ENCODE measurements at places on chromosomes 13 and 19.

DNA sequence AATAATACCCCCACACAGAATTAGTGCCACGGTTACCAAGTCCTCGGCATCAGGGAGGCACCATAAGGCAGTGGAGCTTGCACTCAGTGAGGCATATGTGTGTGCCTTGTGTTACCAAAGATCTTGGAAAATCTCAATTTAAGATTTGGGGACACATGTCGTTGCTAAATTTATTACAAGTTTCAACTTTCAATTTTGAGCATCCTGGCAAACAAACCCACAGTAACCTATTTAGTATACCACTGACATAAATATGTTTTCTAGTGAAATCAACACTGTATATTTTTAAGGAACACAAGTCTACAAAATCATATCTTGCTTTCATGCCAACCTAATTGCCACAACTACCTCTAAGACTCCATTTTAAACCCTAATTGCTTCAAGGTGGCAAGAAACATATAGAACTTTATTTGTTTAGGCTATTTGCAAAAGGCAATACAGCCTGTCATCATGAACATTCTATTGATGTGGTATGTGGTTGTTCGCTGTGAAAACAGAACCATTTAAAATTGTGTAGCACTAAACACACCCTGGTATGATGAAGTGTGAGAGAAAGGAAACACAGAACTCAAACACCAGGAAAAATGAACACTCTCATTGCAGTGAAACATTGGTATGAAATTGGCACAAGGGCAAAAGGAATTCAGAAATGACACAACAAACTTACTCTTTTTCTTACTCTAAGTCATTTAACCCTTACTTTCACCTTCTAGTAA, 531.1 kb downstream of the IRS2 start:
- no peaks in the 10 kb centered on the region for H3K4me1 ChIP-seq
- no peak for DNase-seq
- no peaks in the 10 kb centered on the region for H3K27me3 ChIP-seq
- no peak overlapping the region for H3K4me3 ChIP-seq
- H3K36me3 ChIP-seq: no peaks in the 10 kb centered on the region

DNA sequence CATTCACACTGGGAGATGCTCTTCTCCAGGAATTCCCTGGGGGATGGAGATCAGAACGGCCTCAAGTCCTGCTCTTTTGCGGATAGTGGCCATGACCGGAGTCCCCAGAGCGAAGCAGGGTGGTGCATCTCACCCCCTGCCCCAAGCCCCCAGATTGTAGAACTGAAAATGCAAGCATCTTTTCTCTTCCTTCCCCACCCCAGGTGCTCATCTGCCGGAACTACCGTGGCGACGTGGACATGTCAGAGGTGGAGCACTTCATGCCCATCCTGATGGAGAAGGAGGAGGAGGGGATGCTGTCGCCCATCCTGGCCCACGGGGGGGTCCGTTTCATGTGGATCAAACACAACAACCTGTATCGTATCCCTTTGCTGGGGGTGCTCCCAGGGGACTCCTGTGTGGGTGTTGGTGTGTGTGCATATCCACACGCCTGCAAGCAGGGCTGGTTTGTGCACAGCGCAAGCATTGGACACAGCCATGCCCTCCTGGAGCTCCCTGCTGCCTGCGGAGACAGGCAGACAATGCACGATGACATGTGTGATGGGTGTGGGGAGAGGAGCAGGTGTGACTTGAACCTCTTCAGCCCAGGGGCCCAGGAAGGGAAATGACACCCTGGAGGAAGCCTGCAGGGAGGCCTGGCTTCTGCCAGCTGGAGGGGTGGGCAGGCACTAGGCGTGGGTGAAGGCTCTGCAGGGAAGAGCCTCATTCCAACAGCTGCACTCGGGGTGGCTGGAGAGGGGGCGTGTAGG, 5.7 kb downstream of the AP1M1 start:
- H3K36me3 ChIP-seq: no peaks in the 10 kb centered on the region
- H3K27me3 ChIP-seq: no peaks in the 10 kb centered on the region
- H3K4me1 ChIP-seq: peaks cover 1% of the 10 kb centered on the region
- no peak for DNase-seq
- no peak overlapping the region for H3K4me3 ChIP-seq

DNA sequence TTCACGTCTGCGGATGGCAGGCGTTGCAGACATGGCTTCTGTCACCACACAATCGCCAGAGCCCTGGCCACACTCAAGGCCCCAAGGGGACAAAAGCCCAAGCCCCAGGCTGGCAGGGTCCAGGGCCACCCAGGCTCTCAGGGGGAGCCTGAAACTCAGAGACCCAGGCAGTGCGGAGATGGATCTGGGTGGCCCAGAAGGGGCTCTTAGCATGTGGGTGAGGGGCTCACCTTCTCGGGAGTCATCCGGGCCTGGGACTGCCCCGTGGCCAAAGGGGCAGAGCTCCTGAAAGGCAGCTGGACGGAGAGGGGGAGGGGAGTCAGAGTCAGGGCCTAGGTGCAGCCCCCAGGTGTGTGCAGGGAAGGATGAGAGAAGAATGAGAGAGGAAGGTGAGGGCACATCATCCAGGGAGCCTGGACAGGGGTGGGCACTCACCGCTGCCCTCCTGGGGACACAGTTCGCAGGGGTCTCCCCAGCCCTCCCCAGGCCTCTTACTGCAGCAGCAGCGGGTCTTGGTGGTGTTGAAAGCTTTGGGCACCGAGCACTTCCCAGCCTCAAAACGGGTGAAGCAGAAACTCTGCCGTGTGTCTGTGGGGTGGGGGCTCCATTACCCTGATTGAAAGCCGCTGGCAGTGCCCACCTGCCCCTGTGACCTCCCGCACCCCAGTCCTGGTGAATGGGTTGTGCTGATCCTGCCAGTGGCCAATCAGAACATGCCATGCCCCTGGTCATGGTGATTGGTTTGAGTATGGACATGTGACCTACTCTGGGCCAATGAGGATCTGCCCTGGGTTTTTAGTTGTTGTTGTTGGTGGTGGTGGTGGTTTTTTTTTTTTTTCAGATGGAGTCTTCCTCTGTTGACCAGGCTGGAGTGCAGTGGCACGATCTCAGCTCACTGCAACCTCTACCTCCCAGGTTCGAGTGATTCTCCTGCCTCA, 37.4 kb downstream of the CCL25 start:
- H3K27me3 ChIP-seq: no peaks in the 10 kb centered on the region
- peak; percentile 59 for DNase-seq
- H3K27ac ChIP-seq: no peak overlapping the region
- H3K36me3 ChIP-seq: peaks cover 19% of the 10 kb centered on the region
- no peak overlapping the region for H3K4me3 ChIP-seq
- H3K4me1 ChIP-seq: no peaks in the 10 kb centered on the region

DNA sequence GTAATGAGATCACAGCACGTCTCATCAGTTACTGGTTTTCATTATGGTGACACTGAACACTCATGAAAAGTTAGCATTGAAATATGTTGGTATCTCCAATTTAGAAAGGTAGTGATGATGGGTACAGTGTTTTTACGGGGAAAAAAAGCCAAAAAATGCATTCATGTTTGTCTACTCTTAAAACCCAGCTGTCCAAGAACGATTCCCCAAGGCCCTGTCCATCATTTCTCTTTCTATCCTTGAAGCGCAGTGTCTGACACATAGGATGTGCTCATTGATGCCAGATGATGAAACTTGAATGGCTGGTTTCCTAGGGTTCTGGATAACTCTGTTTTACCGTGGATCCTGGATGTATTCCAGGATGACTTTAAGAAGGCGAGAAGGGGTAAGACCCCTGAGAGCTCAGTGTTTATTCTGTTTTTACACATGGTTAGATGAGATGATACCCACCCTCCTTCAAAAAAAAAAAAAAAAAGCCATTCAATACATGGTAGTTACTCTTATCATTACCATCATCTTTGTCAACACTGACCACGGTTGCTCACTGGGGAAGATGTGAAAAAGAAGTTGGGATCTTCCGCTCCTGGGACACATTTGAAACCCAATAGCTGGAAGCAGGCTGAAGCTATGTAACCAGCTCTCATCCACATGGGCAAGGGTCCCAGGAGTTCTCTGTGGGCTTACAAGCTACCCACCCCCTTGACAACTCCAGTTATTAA, 22.5 kb downstream of the SERP2 start:
- DNase-seq: peak; percentile 59
- H3K4me3 ChIP-seq: no peak overlapping the region
- H3K4me1 ChIP-seq: peaks cover 17% of the 10 kb centered on the region
- H3K36me3 ChIP-seq: no peaks in the 10 kb centered on the region
- peak overlapping the region; percentile 95 for H3K27ac ChIP-seq

- no peaks in the 10 kb centered on the region for H3K4me1 ChIP-seq
- no peak overlapping the region for H3K4me3 ChIP-seq
- no peak for DNase-seq
- no peaks in the 10 kb centered on the region for H3K27me3 ChIP-seq
- H3K36me3 ChIP-seq: no peaks in the 10 kb centered on the region
Measured at GRCh38 chr13:19685034-19685433, 51.6 kb downstream of the MPHOSPH8 start.

DNA sequence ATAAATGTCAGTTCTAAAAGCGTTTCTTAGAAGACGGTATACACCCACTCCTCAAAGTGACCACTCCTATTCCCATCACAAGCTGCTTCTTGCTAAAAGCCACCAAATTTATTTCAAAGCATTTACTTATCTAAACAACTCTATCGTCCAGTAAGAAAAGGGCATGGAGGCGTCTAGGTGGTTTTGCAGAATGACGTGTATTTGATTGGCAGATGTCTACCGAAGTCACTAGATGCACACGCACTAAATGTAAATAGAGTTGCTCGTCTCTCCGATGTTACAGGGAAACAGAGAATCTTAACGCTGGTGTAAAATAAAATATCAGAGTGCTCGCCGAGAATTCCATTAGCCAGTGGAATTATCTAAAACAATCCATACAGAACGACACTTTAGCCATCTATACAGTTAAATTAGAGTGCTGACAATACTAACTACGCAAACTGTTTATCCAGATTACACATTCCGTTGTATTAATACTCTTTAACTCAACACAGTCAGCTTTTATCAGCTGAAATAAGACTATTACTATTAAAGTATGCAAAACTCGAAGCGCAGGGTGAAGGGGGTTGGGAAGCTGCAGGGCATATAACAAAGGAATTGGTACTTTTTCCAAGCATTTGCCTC, 1.9 kb downstream of the KLF12 start:
- no peaks in the 10 kb centered on the region for H3K36me3 ChIP-seq
- H3K27ac ChIP-seq: no peak overlapping the region

- H3K4me1 ChIP-seq: no peaks in the 10 kb centered on the region
- no peak for DNase-seq
- no peak overlapping the region for H3K27ac ChIP-seq
- no peaks in the 10 kb centered on the region for H3K36me3 ChIP-seq
- H3K4me3 ChIP-seq: no peak overlapping the region
Measured at GRCh38 chr13:50162567-50162966, 147.3 kb downstream of the KCNRG start.

DNA sequence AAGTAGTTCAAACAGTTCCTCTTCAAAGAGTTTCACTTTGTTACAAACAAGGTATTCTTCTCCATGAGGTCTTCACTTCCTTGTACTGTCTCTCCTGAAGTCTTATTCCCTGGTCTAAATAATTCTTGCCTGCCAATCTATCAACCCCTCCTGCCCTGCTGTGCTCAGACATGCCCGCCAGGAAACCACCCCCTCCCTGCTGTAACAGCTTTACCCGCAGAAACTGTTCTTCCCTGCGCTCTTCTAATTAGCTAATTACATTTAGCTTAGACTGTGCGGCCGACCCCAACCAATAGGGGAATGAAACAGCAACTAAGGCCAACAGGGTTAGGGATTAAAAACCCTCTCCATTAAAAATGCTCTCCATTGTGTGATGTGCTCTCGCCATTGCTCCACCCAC, 46.7 kb downstream of the ZNF846 start:
- H3K36me3 ChIP-seq: no peaks in the 10 kb centered on the region
- no peaks in the 10 kb centered on the region for H3K27me3 ChIP-seq
- H3K27ac ChIP-seq: no peak overlapping the region
- no peaks in the 10 kb centered on the region for H3K4me1 ChIP-seq

DNA sequence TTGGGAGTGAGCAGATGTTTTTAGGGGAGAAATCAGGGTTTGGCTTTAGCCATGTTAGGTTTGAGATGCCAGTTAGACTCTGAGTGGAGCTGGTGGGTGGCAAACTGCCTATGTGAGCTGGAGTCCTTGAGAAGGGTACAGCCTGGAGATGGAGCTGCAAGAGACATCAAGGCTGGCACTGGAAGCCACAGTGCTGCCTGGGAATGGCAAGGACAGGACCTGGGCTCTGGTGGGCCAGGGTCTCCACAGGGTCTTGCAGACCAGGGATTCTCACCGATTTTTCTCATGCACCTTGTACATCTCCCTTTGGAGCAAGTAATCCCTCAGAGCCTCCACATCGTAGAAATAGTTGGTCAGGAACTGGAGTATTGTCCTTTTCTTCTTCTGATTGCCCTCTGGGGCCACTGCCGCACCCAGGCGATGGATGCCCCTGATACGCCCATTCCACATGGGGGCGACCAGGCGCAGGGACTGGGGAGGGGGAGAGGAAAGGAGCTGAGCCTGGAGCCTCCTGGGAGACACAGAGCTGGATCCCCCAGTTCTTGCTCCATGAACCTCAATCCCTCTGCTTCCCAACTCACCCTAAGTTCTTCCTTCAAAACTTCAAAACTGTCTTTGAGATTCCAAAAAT, 1.7 kb downstream of the DMAC2 start:
- H3K4me1 ChIP-seq: no peaks in the 10 kb centered on the region
- no peak for DNase-seq
- H3K27ac ChIP-seq: no peak overlapping the region
- no peaks in the 10 kb centered on the region for H3K27me3 ChIP-seq
- H3K4me3 ChIP-seq: no peak overlapping the region

DNA sequence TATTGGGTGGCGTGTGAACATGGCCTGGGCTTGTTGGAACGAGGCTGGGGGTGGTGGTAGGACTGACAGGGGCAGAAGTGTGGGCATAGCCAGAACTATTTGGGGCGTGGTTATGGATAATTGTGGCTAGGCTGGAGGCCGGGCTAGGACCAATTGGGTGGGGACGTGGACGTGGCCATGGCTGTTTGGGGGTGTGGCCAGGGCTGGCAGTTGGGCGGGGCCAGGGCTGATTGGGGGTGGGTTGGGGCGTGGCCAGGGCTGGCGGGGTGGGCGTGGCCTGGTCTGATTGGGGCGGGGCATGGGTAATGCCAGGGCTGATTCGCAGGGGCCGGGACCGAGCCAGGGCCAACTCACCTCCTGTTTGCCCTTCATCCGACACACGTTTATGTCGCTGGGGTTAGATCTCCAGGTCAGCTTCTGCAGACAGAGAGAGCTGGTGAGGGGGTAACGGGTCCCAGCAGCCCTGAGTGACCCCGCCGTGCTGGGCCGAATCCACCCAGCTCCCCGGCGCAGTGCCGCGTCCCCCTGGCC, 2.8 kb downstream of the SEMA6B start:
- no peaks in the 10 kb centered on the region for H3K27me3 ChIP-seq
- no peak overlapping the region for H3K27ac ChIP-seq
- H3K36me3 ChIP-seq: no peaks in the 10 kb centered on the region

DNA sequence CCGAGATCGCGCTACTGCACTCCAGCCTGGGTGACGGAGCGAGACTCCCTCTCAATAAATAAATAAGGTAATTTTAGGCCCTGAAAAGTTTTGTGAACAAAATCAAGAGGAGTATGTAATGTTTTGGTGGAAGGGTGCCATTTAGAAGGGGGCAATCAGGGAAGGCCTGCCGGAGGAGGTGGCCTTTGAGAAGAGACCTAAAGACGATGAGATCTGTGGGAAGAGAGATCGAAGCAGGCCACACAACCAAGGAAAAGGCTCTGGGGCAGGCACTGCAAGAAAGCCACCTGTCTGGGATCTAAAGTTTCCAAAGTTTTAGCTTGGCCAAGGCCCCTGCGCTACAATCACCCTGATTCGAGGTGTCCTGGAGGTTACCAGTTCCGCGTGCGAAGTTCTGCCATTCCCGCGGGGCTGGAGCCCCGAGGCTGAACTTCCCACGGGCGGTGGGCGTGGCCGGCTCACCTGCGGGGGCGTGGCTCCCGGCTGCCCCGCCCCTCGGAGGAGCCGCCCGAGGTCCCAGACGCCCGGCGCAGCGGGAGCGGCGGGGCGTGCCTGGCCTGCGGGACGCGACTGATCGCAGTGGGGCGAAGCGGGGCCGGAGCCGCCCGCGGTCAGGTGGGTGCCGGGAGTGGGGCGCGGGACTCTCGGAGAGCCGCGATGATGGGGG, at the start of gene KLC3:
TSS of gene KLC3 (plus strand) at position 519 of the 667 bp plus-strand sequence. CDS start 4,792 bp downstream, outside the sequence.
- peak; percentile 43 for DNase-seq
- H3K4me3 ChIP-seq: peak within 1 kb of the TSS; percentile 23
- H3K4me1 ChIP-seq: no peaks in the 10 kb centered on the region

All from mesendoderm (in vitro differentiated cells).